Fibroblast of mammary gland (primary cell): ENCODE measurements at places on chromosomes 13 and 19.

DNA sequence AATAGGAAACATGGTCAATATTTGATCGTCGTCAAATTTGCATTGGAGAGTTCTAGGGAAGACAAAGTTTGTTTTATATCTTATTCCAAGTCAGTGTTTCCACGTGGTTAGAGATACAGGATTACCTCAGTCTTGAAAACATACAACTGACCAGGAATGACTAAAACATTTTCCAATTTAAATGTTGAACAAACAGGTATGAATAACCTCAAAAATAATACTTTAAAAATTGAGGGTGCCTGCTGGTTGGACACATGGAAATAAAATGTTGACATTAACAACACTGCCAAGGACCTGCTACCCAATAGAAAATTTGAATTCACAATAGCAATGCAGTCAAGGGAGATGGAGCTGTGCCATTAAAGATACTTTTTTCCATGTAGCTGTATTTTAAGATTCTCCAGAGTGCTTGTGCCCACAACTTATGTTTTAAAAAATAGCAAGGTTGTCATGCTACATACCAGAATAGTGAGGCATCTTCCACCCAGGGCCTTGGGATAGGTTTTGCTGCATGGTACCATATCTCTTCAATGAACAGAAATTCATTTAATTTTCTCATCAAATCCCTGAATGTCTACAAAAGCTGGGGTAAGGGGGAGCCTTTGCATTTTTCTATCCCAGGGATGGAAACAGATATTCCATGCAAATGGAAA is 260.8 kb downstream of the EFNB2 start:
- no peak for DNase-seq

- peak; percentile 14 for DNase-seq
Measured at GRCh38 chr19:43966079-43966694, 15.2 kb downstream of the ZNF221 start.

DNA sequence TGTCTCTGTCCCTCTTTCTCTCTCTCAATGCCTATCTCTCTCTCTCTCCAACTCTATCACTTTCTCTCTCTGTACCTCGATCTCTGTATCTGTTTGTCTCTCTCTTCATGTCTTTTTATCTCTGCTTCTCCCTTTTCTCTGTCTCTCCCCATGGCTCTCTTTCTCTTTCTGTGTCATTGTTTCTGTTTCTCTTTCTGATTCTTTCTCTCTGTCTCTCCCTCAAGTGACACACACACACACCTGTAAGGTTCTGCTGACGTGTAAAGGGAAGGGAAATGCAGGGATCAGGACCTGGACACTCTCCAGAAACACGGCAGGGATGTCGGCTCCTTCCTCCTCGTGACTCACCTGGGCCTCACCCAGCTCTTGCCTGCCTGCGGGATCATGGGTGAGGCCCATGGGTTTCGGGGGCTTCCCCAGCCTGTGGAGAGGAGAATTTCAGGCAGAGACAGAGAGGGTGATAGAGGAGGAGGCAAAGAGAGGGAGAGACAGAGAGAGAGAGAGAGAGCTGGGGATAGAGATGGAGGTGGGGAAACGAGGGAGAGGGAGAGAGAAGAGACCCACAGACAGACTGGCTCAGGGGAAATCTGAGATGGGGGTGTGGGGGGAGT is 5.4 kb upstream of the PLAUR start:
- DNase-seq: peak; percentile 61

GRCh38 chr19:19741184-19741583 is 8.3 kb upstream of the ZNF14 start:
- no peak for DNase-seq

DNA sequence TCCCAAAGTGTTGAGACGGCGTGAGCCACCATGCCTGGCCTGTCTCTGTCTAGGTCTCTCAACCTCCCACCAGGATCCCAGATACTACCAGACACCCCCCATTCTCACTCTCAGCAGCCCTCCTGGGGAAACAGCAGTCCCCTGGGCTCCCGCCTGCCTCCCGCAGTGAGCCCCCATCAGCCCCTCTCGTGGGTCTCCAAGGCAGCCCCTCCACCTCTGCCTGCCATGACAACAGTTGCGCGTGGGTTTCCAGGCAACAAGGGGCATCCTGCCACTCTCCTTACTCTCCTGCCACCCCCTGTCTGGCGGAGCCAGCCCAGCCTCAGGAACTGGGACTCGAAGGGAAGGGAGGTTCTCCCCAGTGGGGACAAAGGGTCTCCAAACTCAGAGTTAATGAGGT is 5.2 kb downstream of the LRRC4B start:
- no peak for DNase-seq

DNA sequence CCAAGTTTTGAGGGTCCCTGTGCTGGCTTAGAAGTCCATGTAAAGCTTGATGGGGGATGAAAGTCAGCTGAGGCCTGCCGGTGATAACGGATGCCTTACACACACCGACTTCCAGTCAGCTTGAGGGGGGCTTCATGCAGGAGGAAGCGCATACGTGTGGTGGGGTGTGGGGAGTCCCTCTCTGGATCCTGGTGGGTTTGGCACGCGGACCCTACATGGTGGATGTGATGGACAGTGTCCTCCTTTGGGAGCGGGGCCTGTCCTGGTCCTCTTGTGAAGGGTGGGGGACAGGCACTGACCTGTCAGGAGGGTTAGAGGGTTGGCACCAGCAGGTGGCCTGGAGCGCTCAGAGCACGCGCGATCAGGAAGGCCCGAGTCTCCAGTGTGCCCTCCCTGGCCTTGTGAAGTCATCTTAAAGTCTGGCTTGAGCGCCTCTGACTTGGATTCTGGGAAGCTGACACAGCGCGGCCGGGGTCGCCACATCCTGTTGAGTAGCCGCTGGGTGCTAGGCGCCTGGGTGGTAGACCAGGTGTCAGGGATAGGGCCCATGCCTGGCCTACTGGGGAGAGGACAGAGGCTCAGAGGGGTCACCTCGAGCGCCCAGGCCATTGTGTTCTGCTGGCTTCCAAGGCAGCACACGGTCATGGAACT is 2.9 kb downstream of the DAZAP1 start:
- peak; percentile 81 for DNase-seq

DNA sequence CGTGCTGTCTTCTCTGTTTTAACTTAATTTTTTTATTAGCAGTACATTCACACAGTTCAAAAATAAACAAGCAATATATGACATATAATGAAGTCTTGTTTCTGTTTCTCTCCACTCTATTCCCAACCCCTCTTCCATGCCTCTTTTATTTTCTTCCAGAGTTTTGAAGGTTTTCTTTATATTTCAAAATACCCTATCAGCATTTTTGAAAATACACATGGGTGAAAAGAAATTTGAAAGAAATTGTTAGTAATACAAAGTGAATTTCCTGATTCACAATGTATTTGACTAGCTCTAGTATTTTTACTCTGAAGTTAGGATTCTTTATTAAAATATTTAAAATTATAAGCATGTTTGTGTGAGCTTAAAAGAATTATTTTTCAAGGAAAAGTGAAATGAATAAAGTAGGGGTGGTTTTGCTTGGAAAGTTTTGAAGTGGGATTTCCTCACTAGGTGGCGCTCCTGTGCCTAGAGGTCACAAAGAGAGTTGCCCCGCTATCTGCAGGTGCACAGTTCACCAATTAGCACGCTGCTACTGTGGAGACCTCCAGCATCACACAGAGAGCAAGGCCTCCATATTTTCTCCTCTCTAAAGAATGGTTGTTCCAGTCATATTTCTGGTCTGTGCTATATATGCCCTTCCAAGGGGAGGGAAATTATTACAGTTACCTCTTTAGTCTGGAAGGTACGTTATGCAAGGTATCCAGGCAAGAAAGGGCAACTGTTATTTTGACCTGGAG is 37.6 kb downstream of the SOX21 start:
- DNase-seq: peak; percentile 52

- DNase-seq: no peak
Measured at GRCh38 chr13:71875823-71876222, 8.8 kb upstream of the DACH1 start.

DNA sequence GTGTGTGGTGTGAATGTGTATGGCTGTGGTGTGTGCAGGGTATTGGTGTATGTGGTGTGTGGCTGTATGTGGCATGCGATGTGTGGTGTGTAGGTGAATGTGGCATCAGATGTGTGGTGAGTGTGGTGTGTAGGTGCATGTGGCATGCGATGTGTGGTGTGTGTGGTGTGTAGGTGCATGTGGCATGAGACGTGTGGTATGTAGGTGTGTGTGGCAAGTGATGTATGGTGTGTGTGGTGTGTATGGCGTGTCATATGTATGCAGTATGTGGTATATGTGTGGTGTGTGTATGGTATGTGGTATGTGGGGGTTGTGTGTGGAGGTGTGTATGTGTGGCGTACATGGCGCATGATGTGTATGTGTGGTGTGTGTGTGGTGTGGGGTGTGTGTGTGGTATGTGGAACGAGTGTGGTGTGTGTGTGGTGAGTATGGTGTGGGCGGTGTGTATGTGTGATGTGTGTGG is 63.4 kb downstream of the PEPD start:
- no peak for DNase-seq

DNA sequence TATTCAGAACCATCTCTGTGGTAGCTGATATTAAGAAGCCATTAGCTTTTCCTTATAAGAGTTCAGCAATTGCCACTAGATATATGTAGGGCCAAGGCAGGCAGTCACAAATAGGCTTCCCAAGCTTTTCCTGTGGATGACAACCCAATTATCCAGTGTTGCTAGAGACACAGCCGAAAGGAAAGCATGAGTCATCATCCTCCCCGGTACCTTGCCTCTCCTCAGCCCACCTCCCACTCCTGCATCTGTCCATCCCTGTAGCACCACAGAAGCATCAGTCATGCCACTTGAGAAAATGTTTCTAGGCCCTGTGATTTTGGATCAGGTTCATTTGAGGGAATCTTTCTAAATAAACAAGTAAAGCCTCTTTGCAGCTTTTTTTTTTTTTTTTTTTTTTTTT is 204.3 kb downstream of the DNAJC15 start:
- peak; percentile 60 for DNase-seq

GRCh38 chr13:110669036-110669435 is 36.9 kb downstream of the CARS2 start:
- no peak for DNase-seq

GRCh38 chr13:45700971-45701900 is 884 bp upstream of the CBY2 start:
- no peak for DNase-seq

DNA sequence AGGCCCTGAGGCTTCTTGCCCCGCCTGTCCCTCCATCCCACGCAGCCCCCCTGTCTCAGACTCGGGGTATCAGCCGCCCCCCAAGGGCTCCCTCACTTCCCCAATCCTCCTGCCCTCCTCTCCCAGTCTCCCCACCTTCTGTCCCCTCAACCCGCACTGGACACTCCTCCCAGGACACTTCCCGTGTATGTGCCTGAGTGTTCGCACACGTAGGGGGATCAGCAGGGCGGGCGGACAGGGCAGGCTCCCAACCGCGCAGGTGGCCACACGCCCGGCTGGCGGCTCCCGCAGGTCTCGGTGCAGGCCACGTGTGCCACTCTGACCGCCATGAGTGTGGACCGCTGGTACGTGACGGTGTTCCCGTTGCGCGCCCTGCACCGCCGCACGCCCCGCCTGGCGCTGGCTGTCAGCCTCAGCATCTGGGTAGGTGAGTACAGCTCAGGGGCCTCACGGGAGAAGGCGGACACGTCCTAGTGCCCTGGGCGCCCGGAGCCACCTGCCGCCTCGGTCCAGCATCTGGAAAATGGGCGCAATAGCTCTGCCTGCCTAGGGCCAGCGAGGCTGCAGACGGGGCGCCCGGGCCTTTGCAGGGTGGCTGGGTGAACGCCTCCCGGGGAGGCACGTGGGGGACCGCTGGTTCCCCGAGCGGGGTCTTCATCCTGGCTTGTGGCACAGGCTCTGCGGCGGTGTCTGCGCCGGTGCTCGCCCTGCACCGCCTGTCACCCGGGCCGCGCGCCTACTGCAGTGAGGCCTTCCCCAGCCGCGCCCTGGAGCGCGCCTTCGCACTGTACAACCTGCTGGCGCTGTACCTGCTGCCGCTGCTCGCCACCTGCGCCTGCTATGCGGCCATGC is 2.3 kb downstream of the KISS1R start:
- no peak for DNase-seq
